ENCODE measurements at places on chromosomes 4 and X.

- DNase-seq, result no peak
Observed at GRCh38 chr4:93116624-93117023, 711.9 kb upstream of the ATOH1 start.

- no peak for DNase-seq
Observed at GRCh38 chr4:185925910-185926360, 113.9 kb upstream of the SORBS2 start.

DNA sequence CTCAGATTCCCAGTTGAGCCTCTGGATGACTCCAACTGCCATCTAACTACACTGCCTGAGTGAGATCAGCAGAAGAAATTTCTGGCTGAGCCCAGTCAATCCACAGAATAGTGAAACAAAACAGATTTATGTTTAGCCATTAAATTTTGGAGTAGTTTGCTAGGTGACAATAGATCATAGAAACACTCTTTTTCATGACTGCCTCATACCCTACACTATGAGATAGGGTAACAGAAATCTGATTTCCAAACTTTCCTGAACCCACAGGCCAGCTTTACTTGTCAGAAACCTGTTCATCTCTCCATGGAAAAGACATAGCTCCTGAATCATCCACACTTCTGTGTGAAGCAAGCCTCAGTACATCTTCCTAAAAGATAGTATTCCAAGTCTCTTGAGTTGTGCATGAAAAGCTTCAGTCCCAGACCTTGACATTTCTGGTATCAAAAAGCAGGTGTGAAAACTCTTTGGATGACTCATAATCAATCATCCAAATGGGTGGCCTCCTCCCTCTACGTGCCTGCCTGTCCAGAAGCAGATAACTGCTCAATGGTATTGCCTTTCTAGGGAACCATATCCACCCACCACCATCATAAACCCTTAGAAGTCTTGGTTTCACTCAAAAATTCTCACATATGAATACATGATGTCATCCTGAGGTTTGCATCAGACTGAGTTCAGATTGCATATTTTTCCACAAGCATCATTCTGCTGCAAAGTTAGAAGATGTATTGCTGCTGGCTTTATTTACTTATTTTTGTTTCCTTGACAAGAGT lies 47.5 kb upstream of the RAP2C start:
- DNase-seq, result no peak

DNA sequence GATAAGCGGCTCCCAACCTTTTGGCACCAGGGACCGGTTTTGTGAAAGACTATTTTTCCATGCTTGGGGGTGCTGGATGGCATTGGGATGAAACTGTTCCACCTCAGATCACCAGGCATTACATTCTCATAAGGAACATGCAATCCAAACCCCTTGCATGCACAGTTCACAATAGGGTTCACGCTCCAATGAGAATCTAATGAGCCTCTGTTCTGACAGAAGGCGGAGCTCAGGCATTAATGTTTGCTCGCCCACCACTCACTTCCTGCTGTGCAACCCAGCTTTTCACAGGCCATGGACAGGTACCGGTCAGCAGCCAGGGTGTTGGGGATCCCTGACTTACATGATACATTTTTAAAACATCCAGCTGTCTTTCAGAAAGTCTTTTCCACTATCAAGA lies 187.3 kb downstream of the SLC39A8 start:
- no peak for DNase-seq

DNA sequence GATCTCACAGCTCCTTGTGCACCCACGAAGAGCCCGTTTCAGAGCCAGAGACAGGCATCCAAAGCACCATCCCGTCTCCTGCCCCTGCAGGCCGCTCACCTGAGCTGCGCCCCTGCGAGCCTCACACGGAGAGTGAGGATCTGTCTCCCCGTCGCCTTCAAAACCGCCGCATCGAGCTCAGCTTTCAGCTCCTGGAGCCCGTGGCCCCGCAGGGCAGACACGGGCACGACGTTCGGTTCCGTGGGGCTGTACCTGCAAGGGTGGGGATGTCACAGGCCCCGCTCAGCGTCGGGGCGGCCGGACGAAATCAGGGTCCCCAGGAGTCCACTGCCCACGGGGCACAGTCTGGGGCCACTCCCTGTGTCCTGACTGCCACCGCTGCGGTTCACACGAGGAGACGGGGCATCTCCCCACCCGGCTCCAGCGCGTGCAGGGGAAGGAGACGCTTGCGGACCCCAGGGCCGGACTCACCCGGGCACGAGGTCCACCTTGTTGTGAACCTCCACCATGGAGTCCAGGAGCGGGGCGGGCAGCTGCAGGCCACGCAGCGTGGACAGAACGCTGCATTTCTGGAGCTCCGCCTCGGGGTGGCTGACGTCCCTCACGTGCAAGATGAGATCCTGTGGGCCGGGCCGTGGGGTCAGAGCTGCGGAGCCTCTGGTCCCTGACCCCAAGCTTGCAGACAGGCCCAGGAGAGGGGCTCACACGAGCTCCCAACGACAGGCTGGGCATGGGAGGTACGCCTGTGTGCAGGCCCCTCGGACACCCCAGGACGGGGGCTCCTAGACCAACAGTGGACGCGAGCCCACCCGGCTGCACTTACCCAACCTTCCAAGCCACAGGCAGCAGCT lies 11.1 kb downstream of the GTPBP6 start:
- no peak for DNase-seq

DNA sequence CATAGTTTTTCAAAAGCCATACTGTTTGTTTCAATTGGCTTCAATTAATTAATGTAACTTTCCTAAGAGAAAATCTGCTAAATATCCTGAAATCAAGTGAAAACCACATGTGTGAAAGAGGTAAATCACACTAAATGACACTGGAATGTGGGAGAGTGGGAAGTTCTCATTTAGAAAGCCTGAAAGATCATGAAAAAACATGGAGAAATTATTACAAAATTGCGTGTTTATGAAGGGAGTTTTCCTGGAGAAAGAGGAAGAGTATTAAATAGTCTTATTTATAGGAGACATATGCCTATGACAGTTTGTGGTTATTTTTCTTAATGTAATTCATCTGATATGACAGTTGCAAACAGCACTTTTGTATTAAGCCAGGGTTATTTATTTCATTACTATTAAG lies 183.7 kb downstream of the DKK2 start:
- no peak for DNase-seq

GRCh38 chrX:51376672-51377071 lies 44.0 kb downstream of the NUDT10 start:
- no peak for DNase-seq
